ENCODE measurements at places on chromosomes 7 and 10.

GRCh38 chr7:35691827-35692307 is 3.1 kb downstream of the HERPUD2 start:
- no peak for DNase-seq

DNA sequence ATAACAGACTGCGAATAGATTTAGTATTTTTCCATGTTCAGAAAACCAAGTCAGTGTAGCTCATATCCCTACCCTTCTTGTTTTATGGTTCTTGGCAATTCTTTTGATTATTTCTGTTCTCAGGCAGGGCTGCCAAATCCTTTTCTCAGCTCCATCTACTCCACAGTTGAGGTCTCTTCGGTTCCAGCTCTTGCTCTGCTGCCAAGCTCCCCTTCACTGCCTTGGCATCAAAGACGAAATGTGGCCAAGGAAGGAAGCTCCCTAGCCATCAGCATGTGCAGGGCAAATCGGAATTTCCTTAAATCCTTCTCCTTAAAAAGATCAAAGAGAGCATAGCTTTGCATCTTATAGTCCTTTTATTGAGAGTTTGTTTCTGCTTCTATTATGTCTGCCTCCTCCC is 116.4 kb upstream of the NOBOX start:
- no peak for DNase-seq

DNA sequence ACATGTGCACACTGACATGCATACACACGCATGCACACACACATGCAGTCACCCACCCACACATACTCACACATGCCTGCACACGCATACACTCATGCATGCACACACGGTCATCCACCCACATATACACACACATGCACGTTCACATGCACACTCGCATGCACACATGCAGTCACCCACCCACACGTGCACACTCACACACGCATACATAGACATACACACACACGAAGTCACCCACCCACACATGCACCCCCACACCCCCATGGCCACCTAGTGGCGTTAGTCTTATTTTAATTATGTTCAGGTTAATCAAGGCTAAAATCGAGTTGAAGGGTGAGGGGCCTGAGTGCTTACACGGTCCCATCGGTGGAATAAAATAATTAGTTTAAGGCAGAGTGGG is 96.8 kb downstream of the DNAJB6 start:
- DNase-seq: no peak

GRCh38 chr7:27955011-27955410 is 215.0 kb downstream of the TAX1BP1 start:
- no peak for DNase-seq

- no peak for DNase-seq
Observed at GRCh38 chr7:84614821-84615501, 420.4 kb upstream of the SEMA3A start.

DNA sequence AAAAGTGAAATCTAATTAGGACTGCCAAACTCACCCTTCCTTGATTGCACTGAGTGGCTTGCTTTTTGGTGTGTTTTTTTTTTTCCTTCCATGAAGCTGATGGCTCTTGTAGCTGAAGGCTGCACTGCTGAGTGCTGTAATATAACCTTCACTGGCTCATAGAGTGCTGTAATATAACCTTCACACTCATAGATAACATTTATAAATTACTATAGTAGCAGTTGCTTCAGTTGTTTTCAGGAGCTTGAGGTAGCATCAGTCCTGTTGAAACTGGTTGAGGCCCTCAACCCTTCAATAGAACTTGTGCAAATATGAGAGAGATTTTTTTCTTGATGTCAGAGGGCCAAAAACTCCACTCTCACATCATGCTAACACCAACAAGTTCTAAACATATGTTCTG is 404.9 kb upstream of the MBL2 start:
- DNase-seq: no peak

- no peak for DNase-seq
Observed at GRCh38 chr10:133067149-133068105, 20.3 kb upstream of the ADGRA1 start.

- no peak for DNase-seq
Observed at GRCh38 chr7:109178342-109178741, 608.7 kb downstream of the DNAJB9 start.

- no peak for DNase-seq
Observed at GRCh38 chr10:70602665-70603448, at the start of gene PRF1. PRF1 (minus strand) TSS chr10:70602741; CDS start chr10:70600902, 1,839 bp downstream.

GRCh38 chr10:47189802-47190201 is 110.2 kb upstream of the GDF10 start:
- no peak for DNase-seq

GRCh38 chr7:116933465-116933864 is 19.8 kb upstream of the ST7 start:
- no peak for DNase-seq

DNA sequence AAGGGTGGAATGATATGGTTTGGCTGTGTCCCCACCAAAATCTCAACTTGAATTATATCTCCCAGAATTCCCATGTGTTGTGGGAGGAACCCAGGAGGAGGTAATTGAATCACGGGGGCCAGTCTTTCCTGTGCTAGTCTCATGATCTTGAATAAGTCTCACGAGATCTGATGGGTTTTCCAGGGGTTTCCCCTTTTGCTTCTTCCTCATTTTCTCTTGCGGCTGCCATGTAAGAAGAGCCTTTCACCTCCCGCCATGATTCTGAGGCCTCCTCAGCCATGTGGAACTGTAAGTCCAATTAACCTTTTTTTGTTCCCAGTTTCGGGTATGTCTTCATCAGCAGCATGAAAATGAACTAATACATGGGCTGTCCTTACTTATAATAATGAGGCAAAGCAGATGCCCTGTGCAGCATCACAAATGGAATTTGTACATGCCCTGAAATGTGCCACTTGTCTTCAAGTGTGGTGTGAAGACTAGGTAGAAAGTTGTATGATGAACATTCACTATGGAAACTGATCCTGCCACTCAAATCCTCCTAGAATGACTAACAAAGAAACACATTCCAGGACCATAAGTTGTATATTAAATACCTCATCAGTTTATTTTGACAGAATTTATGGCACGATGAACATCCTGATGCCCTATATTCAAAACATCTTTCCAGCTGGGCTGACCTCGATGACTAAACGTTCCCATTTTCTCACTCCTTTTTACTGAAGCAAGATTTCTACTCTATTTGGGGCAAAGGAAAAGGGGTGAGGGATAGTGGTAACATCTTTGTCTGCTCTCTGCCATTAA is 122.8 kb upstream of the CTTNBP2 start:
- no peak for DNase-seq

GRCh38 chr10:75115137-75115536 is 3.7 kb downstream of the SAMD8 start:
- DNase-seq: no peak

GRCh38 chr10:67141300-67141699 is 215.5 kb downstream of the LRRTM3 start:
- no peak for DNase-seq

- DNase-seq: no peak
Observed at GRCh38 chr7:132087421-132087820, 488.8 kb downstream of the PLXNA4 start.

GRCh38 chr10:31272841-31273240 is 46.2 kb upstream of the ZEB1 start:
- DNase-seq: no peak

DNA sequence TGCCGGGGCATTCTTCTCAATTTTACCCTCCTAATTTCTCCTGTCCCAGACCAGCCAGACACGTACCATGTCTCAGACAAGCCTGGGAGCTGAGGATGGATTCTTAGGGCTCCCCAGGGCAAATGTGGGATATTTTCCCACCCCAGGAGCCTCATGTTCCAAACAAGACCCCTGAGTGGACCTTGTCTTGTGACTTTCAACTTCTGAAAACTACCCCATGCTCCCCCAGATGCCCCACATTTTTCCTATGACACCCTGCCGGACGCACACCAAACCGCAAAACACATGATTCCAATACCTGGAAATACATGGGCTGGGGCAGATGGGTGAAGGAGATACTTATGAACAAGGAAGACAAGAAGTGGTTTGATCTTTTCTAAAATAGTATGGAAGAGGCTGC is 874 bp downstream of the GIMAP5 start:
- DNase-seq: no peak

DNA sequence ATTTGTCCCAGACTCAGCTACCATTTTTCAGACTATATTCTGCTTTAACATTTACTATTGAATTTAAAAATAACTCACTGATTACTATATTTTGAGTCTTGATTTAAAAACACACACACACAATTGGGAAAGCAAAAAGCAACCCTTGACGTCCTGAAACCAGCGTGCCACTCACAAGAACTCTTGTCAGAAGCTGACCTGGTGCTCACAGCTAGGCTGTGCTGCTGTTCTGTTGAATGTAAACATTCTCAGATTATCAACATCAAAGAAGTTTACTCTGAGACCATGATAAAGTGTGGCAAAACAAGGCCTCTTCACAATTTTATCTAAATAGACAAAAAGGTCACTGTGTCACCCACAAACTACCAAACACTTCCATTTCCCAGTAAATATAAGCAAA is 62.6 kb upstream of the CACNA2D1 start:
- DNase-seq: no peak
